ENCODE measurements at places on chromosomes 4 and X.

GRCh38 chrX:102950908-102951866, 14.1 kb downstream of the RAB40AL start:
- DNase-seq: peak; percentile 53

GRCh38 chr4:189204616-189205015, 736.1 kb upstream of the FRG1 start:
- DNase-seq: no peak

DNA sequence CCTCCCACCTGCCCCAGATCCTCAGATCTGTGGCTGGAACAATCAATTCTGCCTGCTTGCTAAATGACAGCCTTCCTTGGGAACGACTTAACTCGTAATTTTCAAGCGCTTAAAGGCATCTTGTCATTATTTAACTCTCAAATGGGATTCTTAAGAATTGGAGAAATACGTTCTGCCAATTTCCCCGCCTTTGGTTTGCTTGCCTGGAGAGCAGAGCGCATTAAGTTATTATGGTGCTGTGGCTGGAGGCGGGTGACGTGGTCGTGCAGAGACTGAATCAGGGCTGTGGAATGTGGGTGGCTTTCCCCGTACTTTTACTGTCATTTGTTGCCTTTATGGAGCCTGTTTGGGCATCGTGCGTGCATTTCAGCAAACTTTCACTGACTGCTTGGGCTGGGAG, 78.9 kb upstream of the PSAPL1 start:
- DNase-seq: no peak

- peak; percentile 25 for DNase-seq
These were observed 93.9 kb downstream of the NXF2B start for GRCh38 chrX:102345916-102346315.

DNA sequence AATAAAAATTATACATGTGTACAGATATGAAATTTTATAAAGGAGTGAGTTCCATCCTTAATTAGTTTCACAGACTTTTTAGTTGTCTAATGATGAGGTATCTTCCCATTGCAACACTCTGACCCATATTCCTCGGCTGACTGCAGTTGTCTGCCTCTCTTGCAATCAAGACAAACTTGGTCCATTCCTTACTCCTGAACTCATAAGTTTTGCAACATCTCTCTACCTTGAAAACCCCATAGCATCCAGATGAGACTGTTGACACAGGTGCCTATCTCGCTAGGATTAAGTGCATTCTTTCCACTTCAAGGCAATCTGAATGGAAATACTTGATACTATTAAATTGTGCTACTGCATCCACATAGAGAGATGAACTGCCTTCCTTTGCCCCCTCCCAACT, 2.3 kb downstream of the XKRX start:
- DNase-seq: peak; percentile 1

DNA sequence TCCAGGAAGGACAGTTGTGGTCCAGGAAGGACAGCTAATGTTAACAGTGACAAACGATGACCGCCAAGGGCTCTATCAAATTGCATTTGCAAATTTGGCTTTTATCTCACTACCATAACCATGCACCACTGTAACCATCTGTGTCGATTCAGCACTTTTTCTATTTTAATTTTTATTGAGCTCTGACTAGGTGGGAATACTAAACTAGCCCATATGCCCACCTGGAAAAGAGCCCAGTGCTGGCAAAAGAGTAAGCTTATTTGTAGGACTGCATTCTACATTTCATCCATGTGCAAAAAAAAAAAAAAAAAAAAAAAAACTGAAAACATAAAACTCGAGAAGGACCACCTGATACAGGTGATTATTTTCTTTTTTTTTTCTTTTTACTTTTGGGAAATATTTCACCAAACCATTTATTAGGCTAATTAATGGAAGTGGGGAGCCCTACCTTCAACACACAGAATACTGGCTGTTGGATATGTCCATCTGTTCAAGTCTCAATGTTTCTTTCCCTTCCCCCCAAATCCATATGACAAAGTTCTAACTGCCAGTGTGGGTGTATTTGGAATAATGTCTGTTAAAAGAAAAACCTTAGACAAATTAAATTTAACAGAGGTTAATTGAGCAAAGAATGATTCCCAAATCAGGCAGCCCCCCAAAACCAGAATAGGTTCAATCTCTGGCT, 99.5 kb upstream of the MXRA5 start:
- DNase-seq: no peak

- no peak for DNase-seq
These were observed 399.8 kb upstream of the MAD2L1 start for GRCh38 chr4:120466429-120466828.

DNA sequence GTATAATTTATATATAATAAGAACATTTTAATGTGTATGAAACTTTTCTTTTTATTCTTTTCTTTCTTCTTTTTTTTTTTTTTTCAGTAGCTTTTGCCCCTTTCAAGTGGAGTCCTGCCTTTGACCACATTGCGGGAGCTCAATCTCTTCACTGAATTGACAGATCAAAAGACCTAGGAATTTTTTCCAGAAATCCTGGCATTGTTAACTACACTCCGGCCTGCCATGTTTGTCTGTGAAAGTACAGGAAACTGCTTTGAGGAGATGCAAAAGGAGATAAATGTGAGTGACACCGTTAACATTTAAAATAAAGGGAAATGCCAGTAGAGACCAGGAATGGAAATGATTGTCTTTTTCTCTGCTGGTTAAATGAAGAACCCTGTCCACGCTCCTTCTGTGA, 159.3 kb upstream of the VCX3A start:
- no peak for DNase-seq

- peak; percentile 13 for DNase-seq
These were observed 133.4 kb downstream of the ATG4A start for GRCh38 chrX:108224727-108225621.

DNA sequence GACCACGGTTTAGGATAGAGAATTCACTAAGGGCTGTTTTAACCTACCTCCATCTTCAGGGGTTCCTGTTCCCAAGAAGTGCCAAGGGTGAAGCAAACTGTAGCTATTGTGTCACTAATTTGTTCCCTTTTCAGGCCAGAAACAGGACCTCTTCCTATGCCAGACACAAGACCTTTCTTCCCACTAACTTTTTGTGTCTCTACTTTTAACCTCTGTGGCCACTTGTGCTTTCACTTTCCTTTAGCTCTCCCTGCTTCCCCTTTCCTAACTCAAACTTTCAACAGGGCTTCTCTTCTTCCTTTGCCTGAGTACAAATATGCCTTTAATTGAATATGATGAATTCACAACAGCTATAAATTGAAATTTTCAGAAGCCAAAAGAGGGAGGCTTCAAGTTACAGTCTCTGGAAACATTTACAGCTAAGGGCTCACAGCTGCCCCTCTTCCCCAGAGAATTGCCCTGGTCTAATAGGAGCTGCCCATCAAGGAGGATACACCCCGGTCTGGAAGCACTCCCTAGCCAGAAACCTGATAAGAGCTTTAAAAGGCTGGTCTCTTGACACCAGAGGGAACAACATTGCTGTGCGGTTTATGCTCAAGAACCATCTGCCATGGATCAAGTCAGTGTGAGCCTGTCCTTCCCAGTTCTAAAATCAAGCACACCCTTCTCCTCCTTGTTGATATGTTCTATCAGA, 61.7 kb upstream of the PLS3 start:
- peak; percentile 0 for DNase-seq

DNA sequence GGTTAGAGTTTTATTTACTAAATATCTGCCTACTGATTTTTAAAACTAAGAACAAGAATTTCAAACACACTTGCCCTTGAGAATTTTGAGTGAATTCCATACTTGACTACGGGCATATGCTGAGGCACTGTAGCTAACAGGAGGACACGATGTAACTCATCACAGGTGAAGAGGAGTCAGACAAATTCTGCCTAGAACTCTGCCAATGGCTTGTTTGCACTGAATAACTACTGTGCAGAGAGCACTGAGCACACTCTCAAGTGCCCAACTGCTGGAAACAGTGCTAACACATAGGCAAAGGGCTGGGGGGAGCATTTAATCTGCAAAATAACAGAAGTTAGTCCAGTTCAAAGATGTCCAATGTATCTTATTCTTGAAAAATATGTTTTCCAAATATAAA, 104.4 kb downstream of the WDFY3 start:
- DNase-seq: no peak

DNA sequence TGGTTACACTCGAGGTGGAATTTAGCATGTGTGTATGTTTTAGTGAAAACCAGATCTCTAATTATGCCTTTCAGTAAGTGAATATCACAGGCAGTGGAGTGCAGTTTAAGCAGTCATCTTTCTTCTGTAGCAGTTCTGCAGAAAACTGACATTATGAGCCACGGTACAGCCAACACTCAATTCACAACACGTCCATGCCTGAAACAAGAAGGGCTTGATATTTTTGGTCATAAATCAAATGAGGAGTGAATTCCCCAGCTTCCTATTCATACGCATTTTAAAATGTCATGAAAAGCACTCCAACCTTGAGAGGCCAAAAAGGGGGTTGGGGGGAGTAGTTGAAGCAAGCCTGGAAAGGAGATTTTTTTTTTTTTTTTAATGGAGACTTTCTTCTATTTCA, 316.7 kb downstream of the ARHGAP10 start:
- no peak for DNase-seq

- DNase-seq: no peak
These were observed 17.7 kb upstream of the STX18 start for GRCh38 chr4:4559596-4559995.

- peak; percentile 65 for DNase-seq
These were observed 141.6 kb downstream of the AASDH start for GRCh38 chr4:56245547-56246232.

- no peak for DNase-seq
These were observed 225.3 kb downstream of the PPP3CA start for GRCh38 chr4:101122019-101122418.

DNA sequence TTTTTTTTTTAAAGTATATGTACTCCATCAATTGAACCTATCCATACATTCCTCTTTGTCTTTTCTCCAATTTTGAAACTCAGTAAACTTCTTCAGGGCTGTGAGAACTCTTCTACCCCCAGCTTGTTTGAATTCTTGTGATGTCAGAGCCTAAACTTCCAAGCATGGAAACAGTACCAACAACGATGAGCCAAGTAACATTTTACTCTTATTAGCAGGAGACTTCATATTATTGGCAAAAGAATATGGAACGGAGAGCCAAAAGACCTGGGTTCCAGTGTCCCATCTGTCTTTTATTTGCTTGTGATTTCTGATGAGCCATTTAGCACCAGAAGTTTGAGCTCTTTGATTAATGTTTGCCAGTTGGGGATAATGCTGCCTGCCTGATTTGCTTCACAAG, 5.3 kb downstream of the DIAPH2 start:
- DNase-seq: no peak

- DNase-seq: no peak
These were observed 54.0 kb upstream of the TMLHE start for GRCh38 chrX:155666741-155667140.

DNA sequence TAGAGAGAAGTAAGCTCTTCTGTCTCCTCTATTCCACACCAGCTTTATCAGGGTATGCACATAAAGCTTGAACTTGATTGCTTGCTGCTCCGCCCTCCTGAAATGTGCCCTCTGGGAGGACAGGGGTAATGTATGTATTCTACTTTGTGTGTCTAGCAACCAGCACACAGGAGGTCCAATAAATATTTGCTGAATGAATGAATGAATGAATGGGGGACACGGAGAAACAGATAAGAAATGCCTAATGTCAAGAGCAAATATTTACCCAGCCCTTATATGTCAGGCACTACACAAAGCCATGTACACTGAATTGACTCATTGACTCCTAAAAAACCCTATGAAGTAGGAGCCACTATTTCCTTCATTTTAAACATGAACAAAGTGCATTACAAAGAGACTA, 2.3 kb upstream of the MSL3 start:
- peak; percentile 7 for DNase-seq

- no peak for DNase-seq
These were observed 120.2 kb upstream of the CENPE start for GRCh38 chr4:103318327-103318726.

DNA sequence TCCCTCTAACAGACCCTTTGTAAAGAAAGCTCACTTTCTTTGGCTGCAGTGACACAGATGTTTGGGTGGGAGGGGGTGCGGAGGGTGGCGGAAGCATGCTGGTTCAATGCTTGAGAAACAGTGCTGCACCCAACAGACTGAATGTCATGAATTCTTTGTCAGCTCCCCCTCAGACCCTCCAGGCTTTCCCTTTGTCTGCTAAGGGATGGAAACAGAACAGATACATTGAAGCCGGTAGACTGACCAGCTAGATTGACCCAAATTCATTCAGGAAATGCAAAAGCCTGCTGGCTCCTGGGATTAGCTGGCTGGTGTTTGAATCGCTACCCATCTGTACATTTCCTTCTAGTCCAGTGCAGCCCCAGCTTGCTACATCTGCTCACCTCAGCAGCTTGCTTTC, 90.8 kb upstream of the PAK3 start:
- no peak for DNase-seq

DNA sequence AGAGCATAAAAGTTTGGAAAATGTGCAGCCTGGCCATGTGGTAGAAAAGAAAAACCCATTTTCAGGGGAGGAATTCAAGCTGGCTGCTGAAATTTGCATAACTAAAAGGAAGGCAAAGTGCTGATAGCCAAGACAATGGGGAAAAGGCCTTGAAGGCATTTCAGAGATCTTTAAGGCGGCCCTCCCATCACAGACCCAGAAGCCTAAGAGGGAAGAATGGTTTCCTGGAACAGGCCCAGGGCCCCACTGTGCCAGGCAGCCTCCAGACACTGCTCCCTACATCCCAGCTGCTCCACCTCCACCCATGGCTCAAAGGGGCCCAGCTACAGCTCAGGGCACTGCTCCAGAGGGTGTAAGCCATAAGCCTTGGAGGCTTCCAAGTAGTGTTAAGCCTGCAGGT, 158.0 kb upstream of the PRDX4 start:
- no peak for DNase-seq

DNA sequence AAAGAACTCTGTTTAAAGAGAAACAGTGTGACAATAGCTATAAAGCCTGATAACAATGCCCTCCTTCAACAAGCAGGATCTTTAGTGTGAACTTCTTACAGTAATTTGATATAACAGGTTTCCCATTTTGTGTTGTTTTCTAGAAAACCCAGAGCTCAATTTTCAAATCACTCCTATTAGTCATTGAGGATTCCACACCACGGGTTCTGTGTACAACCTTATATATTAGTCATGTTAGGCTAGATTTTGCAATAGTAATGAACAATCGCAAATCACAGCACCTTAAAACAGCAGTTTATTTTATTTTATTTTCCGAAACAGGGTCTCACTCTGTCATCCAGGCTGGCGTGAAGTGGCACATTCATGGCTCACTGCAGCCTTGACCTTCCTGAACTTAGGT, 1020.9 kb upstream of the INTU start:
- no peak for DNase-seq

- no peak for DNase-seq
These were observed 40.0 kb upstream of the CASK start for GRCh38 chrX:41963348-41963747.

- DNase-seq: no peak
These were observed 20.3 kb upstream of the DHX15 start for GRCh38 chr4:24604558-24605214.

DNA sequence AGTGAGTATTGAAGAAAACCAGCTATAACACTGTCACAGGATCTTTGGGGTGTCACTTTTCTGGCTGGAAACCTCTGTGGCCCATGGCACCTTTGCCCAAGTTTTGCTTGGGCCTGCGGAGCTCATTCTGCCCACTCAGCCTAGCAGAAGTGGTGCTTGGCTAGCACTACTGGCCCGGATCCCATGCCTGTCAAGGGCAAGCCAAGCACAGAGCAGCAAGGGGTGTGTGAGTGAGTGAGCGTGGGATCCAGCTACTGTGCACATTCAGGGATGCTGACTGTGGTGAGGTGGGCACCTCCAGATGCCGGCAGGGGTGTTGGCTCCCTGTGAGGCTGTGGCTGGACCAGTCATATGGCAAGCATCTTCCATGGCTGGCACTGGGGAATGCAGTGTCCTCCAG, 55.4 kb upstream of the RASGEF1B start:
- no peak for DNase-seq

Measured in small intestine (tissue), 16 donors.